T-helper 9 cell (primary cell): ENCODE measurements at places on chromosomes 7 and 10.
A peak's percentile ranks its signal among the peaks of the same experiment; 100 is the strongest.

- no peak for DNase-seq
Measured at GRCh38 chr7:134476044-134476443, 17.1 kb upstream of the AKR1B1 start.

DNA sequence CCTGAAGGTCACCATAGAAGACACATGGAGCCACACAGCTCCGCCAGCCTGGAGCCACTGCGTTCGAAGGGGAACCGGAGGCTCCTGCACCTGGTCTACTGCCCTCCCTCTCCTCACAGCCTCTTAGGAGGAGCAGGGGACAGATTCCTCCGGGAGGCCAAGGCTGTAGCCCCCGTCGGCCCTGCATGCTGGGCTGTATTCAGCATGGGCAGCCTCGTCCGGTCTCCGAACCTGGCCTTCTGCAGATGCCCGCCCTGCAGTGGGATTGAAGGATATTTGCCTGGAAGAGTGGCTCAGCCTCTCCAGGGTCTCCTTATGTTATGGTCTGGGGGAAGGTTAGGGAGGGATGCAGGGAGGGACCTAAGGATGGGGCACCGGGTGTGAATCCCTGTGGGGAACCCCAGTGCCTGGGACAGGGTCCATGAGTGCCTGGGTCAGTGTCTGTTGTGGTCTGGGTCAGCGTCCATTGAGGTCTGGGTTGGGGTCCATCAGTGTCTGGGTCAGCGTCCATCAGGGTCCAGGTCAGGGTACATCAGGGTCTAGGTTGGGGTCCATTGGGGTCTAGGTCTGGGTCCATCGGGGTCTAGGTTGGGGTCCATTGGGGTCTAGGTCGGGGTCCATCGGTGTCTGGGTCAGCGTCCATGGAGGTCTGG lies 13.0 kb upstream of the SCART1 start:
- DNase-seq: no peak

DNA sequence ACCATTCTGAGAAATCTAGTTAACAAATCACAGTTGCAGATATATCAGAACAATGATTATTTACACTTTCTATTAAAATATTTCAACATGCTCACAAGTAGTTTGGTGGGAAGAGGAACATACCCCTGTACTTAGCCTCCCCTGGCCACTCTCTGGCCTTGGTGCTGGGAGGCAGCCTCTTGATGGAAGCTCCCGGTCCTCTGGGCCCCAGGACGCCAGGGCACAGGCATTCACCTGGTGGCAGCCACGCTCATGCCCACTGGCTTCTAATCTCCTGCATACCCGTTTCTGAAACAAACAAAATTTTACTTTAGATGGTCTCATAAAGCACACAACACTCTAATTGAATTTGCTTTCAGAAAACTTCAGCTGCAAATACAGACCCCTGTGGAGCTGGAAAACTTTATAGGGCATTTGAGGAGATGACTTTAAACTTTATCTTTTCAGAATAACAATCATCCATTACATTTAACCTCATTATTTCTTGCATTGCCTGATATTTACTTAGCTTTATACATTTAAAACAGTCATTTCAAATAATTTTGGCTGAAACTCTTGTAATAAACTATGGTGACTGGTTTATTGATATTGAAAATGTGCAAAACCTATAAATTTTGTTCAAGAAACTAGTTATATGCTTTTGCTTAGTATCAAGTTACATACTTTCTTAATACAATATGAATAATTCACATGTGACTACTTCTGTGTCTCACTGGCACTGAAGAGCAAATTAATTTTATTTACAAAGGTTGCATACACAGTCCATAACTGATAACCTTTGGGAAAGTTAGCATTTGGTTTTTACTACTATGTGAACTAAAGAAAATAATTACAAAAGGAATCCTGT lies 30.8 kb downstream of the C10orf143 start:
- DNase-seq: no peak

GRCh38 chr10:21082206-21082605 lies 185.1 kb upstream of the NEBL start:
- DNase-seq: no peak

GRCh38 chr10:103416436-103417147 lies 20.2 kb downstream of the PDCD11 start:
- peak; percentile 60 for DNase-seq

DNA sequence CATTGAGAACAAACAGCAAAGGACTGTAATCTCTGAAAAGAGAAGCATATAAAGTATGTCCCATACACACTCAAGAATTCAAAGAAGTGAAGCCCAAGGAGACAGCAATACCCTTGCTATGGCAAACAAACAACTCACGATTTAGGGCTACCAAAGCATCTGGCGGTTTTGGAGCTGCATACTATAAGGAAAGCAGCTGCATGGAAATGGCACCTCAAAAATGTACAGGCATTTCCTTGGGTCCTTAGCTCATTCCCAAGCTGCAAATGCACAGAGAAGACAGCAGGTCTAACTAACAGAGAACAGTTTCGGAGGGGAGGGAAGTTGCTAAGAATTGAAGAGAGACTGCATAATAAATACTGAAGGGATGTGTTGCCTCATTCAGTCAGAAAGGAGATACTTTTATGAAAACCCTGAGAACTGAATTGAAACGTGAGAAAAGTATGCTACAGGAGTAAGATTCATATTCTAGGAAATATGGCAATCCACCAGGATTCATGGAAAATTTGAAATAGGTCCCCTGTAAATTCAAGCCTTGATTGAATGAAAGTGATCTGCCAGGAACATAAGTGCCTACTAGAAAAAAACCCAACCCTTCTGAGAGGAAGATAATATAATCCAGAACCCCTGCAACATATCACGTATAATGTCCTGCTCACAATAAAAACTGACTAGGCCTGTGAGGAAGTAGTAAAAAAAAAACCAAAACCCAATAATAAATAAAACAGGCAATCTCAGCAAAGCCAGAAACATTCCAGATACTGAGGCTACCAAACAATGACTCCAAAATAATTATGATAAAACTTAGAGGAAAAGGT lies 36.4 kb downstream of the CUBN start:
- no peak for DNase-seq

DNA sequence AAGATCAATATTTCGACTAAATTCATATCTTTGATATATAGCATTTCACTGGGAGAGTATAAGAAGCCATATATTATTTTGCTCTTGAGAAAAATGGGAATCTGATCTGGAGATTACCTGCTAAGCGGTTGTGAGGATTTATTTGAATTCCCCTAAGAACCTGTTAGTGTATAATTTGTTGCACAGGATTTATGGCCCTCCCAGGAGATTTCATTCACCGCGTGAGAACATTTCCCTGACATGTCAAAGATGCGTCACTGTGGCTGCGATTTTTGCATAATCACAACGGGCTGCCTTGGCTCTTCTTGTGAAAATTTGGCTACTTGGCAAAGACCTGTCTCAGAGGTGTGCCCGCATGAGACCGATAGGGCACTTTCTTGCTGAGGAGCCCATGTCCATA lies 184.7 kb upstream of the PFKP start:
- DNase-seq: no peak

- DNase-seq: no peak
Measured at GRCh38 chr7:121404348-121404747, 8.2 kb upstream of the FAM3C start.

DNA sequence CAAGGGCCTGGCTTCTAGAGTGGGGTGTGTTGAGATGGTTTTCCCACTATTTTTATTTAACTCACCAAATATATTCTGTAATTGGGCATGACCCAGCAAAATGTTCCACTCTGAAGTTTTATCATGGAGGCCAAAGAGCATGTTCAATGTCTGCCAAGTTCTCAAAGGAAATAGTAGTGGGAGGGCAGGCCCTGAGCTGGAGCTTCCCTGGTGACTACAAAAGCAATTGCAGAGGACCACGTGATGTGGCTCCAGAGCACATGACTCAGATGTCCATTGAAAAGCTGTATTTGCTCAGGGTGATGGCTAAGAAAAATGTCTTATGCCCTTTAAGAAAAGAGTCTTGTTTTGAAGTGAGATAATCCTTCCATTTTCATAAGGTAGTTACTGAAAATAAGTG lies 1024.8 kb downstream of the LRMDA start:
- DNase-seq: no peak

GRCh38 chr10:29257106-29257783 lies 31.6 kb upstream of the LYZL1 start:
- DNase-seq: no peak

DNA sequence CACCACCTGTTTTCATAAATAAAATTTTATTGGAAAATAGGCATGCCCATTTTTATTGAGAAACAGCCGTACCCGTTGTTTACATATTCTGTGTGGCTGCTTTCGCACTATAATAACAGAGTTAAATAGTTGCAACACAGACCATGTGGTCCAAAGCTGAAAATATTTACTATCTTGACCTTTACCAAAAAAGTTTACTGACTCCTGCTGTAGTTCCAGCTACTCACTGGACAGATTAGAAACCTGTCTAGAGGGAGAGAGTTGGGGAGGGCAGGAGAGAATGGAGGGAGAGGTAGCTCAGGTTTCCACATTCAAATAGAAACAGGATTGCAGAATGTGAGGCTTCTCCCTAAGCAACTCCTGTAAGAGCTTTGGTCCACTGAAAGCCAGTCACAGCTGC lies 55.1 kb upstream of the GLCCI1 start:
- no peak for DNase-seq

- DNase-seq: no peak
Measured at GRCh38 chr7:43942997-43943396, 16.8 kb downstream of the UBE2D4 start.

GRCh38 chr10:10256860-10257259 lies 760.8 kb upstream of the CELF2 start:
- no peak for DNase-seq

DNA sequence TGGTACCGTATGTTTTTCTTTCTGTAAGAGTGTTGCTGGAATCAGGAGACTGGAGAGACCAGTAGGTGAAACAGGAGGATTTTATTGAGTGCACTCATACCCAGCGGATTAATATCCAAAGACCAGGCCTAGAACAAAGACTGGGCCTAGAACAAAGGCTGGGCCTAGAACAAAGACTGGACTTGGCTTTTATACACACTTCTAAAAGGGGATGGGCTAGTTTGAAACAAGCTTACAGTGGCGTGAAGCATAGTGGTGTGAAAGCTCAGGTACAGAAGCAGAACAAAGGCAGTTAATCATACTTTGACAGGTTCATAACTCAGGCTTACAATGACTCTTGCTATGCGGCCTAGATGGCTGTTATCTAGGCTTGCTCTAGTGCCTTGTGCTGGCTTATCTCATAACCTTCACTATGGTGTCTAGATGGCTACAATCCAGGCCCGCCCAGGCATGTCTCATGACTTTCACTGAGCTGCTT lies 67.7 kb downstream of the TRIM24 start:
- no peak for DNase-seq

GRCh38 chr10:62760401-62760800 lies 44.1 kb upstream of the ADO start:
- no peak for DNase-seq

DNA sequence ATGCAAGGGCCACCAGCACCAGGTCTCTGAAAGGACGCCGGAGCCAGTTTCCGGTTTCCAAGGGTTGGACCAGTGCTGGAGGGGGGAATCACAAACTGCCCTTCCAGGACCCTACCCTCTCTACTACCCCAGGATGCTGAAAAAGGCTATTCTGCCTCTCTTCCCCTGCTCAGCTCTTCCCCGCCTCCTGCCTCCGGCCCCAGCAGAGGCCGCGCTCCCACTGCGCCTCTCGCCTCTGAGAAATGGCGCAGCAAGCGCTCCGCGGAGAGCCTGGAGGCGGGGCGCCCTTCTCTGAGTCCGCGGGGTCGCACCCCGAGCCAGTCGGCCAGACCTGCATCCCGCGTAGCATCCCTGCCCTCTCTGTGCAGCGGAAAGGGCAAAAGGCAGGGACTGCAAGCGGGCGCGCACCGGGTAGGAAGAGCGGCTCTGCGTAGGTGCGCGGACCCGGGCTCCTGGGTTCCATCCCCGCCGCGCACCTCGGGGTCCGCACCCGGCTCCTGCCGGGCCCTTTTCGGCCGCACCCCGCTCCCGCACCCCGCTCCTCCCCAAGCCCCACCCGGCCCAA lies 476 bp upstream of the RET start:
- no peak for DNase-seq

- DNase-seq: no peak
Measured at GRCh38 chr10:62376071-62377025, 2.2 kb downstream of the ZNF365 start.

DNA sequence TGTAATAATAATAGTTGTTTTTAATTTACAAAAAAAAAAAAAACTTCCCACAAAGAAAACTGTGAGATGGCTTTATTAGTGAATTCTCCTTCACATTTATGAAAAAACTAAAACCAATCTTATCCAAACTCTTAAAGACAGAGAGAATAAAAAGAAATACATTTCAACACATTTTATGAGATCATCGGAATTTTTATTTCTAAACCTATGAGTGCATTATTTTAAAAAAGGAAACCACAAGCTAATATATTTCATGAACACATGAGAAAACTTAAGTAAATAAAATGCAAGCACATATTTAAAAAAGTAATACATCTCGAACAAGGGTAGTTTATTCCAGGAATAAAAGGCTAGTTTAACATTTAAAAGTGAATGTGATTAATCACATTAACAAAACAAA lies 31.5 kb downstream of the C7orf25 start:
- no peak for DNase-seq

DNA sequence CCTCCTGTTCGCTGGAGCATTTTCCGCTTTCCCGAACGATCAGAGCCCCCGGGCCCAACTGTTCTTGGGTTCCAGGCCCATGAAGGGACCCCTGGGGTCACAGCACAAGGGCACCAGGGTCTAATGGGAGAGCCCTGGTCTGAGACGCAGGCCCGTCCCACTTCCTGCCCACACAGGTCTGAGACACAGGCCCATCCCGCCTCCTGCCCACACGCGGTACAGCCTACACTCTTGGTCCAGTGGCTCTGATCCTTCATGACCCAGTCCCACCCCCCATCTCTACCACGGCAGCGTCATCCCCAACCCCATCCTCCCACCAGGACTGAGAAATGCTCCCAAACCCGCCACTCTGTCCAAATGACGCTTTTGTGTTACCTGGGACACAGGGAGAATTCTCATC lies 38.7 kb upstream of the SAMD8 start:
- no peak for DNase-seq

DNA sequence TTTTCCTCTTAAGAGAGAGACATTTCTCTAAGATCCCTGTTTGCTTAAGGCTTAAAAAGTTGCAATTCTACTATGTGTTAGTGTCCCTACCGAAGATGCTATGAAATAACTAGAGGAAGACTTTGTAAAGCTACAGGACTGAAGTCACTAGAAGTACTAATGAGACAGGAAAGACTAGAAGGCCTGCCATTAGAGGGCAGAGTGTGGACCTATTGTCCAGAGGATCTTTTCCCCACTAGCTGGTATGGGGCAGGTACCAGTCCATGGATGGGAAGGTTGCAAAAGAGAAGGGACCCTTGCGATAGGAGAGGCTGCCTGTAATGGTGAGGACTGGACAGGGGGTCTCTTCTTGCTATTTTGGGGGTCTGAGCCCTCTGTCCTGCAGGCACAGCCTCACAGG lies 178.1 kb downstream of the TMEM178B start:
- no peak for DNase-seq

DNA sequence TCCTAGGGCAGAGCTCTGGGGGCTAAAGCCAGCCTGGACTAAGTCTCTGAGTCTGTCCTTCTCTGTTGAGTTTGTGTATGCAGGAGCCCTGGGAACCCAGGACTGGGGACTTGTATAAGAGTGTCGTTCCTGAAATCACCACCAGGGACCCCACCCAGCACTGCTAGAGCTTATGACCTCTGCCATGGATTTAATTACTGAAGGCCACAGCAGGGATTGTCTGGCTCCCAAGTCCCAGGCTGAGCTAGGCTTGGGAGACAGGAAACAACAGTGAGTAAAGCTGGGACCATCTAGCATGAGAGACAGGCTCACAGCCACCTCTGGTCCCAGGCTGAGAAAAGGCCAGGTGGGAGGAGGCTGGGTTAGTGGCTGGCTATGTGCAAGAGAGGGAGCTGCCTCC lies 1.4 kb upstream of the TSPAN15 start:
- DNase-seq: peak; percentile 45

GRCh38 chr10:7857262-7857661 lies 39.0 kb downstream of the TAF3 start:
- DNase-seq: no peak
